ENCODE measurements at places on chromosomes 5 and 9.

DNA sequence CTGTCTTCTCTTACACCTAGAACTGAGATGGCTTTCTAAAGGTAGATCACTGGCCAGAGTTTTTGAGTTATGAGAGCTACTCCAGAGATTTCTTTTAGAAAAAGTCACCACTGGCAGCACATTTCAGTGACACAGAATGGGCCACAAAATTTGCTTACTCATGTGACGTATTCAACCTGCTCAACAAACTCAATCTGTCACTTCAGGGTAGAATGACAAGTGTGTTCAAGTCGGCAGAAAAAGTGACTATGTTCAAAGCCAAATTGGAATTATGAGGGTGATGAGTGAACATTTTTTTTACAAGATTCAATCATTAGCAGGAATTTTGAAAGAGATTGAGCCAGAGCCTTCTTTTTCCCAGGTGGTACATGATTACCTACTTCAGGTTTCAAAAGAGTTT is 46.5 kb downstream of the TAF11L14 start:
- no peak for DNase-seq

- DNase-seq, result no peak
These were observed 368.7 kb upstream of the ZNF608 start for GRCh38 chr5:125115195-125115525.

DNA sequence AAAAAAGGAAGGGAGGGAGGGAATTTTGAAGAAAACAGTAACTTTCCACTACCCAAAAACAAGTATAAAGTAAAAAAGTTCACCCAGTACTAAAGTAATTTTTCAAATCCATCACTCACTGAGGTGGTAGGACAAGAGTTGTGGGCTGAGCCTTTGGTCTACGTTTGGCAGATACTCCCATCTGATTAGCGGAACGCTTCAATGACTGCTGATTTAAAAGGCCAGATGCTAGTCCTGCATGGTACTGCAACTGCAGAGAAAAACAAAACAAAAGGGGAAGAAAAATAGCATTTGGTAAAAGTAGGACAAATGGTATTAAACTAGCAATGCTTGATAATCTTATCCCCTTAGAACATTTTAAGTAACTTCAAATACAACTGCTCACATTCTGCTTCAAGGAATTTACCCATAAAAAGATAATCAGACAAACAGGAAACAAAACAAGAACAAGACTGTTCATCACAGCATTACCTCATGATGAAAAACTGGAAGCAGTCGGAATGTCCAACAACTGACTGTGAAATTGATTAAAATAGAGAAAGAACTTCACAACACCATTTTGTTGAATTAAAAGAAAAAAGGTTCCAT is 65.4 kb downstream of the MED27 start:
- DNase-seq, result no peak

DNA sequence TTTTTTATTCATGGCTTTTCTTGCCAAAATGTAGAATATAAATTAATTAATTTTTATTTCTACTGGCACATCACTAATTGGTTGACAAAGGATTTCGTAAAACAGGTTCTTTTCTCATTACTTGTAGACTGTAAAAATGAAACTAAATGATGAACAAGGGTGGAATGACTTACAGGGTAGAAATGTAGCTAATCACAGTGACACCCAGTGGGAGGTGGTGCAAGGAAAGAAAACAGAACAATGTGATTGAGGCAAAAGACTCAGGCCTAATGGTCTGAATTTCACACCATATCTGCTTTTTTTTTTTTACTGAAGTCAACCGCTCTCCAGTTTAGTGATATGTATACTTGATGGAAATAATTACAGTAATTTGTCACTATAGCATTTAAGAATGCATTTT is 28.9 kb downstream of the GABRG2 start:
- no peak for DNase-seq

GRCh38 chr5:83472213-83472507 is 616 bp downstream of the VCAN start:
- no peak for DNase-seq

DNA sequence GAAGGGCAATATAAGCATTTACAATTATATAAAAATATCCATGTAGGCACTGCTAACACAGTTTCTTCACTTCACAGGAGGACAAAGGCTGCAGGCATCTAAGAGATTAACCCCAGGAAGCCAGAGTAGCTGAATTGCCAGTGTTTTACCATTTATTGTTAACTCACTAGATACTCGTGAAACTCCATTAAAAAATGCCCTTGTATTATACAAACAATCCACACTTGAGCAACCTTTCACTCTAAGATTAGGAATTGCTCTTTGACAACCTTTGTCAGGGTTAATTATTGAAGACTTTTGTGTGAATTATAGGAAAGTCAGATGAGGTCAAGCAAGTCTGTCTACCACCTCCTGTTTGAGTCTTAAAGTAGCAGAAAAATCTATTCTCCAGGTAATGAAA is 317.8 kb downstream of the ADGRV1 start:
- DNase-seq, result no peak

DNA sequence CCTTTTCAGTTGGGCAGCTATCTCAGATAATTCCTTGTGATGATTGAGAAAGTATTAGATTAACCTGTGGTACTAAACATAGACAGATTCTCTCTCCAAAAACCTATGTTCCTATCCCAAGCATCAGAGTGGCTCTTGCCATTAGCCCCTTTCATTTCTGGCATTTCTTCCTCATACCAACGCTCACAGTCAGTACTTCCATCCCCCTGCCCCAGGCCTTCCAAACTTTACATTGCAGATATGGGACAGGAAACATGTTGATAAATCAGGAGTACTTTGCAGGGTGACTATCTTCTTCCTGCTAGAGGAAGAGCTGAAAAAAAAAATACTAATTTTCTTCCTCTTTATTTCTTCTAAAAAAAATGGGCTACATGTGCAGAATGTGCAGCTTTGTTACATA is 442.6 kb upstream of the RGMB start:
- DNase-seq, result no peak

GRCh38 chr9:21904776-21905175 is 89.4 kb downstream of the CDKN2A start:
- no peak for DNase-seq

DNA sequence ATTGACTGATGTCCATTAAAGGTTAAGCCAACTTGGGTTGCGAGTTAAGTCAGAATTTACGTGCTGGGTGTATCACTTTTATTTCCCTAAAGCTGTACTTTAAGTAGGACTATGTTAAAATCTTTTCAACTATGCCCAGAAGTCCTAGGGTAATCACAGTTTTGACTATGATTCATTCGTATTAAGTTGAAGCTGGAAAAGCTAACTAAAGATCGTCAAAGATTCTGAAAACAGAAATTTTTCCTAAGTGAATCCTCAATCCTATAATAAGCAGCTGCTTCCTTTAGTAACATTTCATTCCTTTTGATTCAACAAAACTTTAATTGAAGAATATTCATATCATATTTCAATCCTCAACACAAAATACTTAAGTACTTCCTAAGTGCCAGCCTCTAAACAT is 460.4 kb downstream of the ACTL7B start:
- no peak for DNase-seq

GRCh38 chr5:14235872-14236271 is 92.7 kb downstream of the TRIO start:
- DNase-seq, result no peak

- no peak for DNase-seq
These were observed 123.9 kb upstream of the FER start for GRCh38 chr5:108623826-108624225.

- no peak for DNase-seq
These were observed 3.4 kb downstream of the SNX18 start for GRCh38 chr5:54520940-54521339.

DNA sequence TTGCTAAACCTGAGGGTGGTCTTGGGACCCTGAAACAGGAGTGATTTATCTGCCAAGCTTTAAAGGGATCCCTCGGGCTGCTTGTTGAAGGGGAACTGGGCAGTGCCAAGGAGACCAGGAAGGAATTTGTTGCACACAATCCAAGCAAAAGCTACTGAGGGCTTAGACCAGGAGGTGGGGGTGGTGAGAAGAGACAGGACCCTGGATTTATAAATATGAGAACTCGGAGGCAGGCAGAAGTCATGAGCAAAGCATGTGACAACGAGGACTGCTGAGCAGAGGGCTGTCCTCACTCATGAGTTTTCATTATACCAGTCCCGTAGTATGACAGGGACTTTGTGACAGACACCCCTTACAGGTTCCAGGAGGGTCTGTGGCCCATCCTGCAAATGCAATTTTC is 237.3 kb downstream of the DRD1 start:
- DNase-seq, result no peak

DNA sequence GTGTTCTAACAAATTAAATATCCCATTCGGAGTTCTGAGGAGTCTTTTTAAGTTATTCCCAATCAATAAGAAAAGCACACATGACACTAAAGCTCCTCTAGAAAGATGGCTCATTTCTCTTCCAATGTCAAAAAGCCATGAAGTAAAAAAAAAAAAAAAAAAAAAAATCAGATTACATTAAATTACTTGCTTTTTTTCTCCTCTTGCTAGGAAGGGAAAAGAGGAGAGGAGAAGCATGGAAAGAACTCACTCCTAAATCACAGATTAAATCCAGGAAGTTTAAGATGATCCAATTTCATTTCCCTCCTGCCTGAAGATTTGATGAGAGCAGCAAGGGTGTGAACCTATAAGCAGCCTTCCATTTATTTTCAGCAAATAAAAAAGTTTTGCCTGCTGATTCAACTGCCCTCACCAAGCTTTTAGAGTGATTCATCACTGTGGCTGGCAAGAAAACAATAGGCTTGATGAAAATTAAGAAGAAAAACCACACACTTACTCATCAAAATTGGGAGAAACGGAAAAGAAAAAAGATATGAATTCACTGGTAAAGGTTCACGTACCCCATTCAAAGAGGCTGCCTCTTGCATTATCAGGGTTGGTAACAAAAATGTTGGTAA is 19.7 kb downstream of the MYO10 start:
- DNase-seq, result no peak

DNA sequence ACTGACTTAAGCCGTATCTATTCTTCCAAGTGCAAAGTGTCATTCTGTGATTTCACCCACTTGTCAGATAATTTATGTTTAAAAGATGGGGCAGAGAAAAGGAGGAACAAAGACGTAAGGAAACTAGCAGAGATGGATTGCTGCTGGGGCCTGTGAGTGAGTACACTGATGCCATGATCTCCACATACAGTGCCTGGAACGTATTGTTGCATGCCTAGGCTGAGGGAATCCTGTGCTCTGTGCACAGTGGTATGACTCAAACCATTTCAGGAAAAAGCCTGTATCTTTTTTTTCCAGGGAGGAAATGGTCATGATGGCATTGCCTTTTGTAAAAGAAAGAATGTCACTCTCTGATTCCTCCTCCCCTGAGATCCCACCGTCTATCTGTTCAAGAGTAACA is 359.5 kb upstream of the ADAMTS16 start:
- DNase-seq, result no peak
